ENCODE measurements at places on chromosomes 11 and 22. TPM values are rescaled to one million over a fixed set of nuclear protein-coding genes. Genes with fewer than 3 reads are reported as not detected.

- no peaks in the 10 kb centered on the region for H3K27me3 ChIP-seq
- no peak overlapping the region for H3K4me3 ChIP-seq
- H3K4me1 ChIP-seq: no peaks in the 10 kb centered on the region
Measured at GRCh38 chr22:32957200-32957803, 100.9 kb downstream of the SYN3 start.

GRCh38 chr11:129950101-129951091, 52.2 kb downstream of the PRDM10 start:
- DNase-seq: no peak
- no peak overlapping the region for H3K4me3 ChIP-seq
- peaks cover 19% of the 10 kb centered on the region for H3K36me3 ChIP-seq
- H3K27ac ChIP-seq: peak overlapping the region; percentile 1
- no peaks in the 10 kb centered on the region for H3K27me3 ChIP-seq

- H3K27me3 ChIP-seq: no peaks in the 10 kb centered on the region
- no peaks in the 10 kb centered on the region for H3K36me3 ChIP-seq
- peak; percentile 51 for DNase-seq
- H3K27ac ChIP-seq: no peak overlapping the region
Measured at GRCh38 chr11:94786264-94787126, 18.3 kb downstream of the AMOTL1 start.

GRCh38 chr22:29187831-29188230, 17.9 kb upstream of the EMID1 start:
- no peaks in the 10 kb centered on the region for H3K27me3 ChIP-seq
- H3K4me3 ChIP-seq: no peak overlapping the region
- peaks cover 10% of the 10 kb centered on the region for H3K4me1 ChIP-seq
- no peak overlapping the region for H3K27ac ChIP-seq

The OR51A2 gene
- not detected for total RNA-seq

The WT1 gene
- 0.09 TPM for total RNA-seq

GRCh38 chr11:118223992-118224391, 819 bp downstream of the JAML start:
- H3K27me3 ChIP-seq: peaks cover 6% of the 10 kb centered on the region
- H3K27ac ChIP-seq: no peak overlapping the region
- H3K36me3 ChIP-seq: no peaks in the 10 kb centered on the region
- no peaks in the 10 kb centered on the region for H3K4me1 ChIP-seq
- no peak for DNase-seq

GRCh38 chr11:30478923-30479322, 107.2 kb downstream of the MPPED2 start:
- H3K27me3 ChIP-seq: no peaks in the 10 kb centered on the region
- peaks cover 62% of the 10 kb centered on the region for H3K4me1 ChIP-seq
- H3K27ac ChIP-seq: peak overlapping the region; percentile 46
- no peaks in the 10 kb centered on the region for H3K36me3 ChIP-seq
- DNase-seq: no peak

DNA sequence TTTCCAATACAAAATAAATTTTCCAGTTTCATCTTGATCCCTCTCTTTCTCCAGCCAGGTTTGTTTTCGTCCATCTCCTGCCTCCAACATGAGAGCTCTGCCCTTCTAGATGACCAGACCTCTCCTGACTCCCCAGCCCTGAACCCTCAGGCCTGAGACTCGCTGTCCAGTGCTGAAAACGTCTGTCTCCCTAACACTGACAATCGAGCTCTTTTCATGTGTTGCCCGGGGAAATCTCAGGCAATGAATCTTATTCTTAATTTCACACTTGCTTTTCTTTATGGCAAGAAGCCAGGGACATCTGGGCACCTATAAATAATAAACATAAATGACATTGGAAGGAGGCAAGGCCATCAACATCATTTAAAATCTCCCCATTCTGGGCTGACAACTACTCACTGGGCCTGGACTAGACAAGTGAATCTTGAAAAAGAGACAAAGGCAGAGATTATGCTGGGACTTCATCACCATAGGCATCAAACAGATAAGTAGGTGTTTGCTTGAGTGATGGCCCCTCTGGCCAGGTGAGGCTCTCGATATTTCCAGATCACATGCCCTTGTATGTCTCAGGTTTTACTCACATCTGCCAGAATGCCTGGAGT, 274.5 kb upstream of the B3GAT1 start:
- DNase-seq: no peak
- H3K36me3 ChIP-seq: no peaks in the 10 kb centered on the region
- no peaks in the 10 kb centered on the region for H3K27me3 ChIP-seq
- H3K4me1 ChIP-seq: no peaks in the 10 kb centered on the region

DNA sequence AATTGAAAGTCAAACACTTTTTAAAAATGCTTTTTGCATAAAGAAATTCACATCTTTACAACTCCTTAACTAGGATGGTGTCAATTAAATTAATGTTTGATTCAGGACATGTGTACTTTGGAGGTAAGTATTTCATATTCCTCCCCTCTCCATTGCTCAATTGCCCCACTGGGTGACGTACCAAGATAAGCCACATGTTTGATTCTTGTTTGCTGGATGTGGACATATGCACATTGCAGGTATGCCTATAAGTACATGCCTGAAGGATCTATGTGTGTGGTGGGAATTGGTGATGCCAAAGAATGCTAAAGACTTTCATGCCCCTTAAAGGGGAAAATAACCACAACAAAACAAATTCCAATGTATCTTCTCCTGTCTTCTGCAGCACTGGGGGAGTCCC, 5.8 kb downstream of the CD44 start:
- no peak overlapping the region for H3K4me3 ChIP-seq
- H3K27ac ChIP-seq: no peak overlapping the region
- DNase-seq: no peak
- no peaks in the 10 kb centered on the region for H3K36me3 ChIP-seq

DNA sequence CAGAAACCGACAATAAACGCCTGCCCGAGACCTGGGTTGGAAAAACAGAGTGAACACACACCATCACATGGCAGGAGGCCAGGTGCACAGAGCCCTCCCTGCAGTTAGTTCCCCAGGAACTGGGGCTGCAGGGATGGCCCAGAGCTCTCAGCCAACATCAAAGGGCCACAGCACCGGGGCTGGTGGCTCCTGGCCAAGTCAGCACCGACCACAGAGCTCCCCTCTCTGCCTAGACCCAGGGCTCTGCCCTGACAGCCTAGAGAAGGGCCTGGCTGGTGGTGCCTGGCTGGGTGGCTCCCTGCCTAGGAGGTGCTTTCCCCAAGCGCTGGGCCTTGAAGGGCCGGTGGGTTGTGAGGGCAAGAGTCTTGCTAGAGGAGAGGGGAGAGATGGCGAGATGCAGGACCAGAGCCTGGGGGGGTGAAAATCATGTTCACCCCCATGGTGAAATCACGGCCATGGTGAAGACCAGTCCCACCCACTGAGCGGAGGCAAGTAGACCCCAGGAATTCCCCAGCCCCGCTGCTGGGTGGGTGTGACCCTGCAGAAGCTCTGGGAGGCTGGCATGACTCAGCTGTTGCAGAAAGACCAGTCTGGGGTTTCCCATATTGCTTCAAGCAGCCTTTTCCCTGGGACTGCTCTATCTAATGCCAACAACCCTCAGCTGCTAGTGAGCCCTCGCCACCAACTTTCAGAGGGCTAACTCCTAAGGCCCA, 7.2 kb upstream of the BID start:
- H3K4me1 ChIP-seq: peaks cover 17% of the 10 kb centered on the region
- no peaks in the 10 kb centered on the region for H3K27me3 ChIP-seq
- DNase-seq: no peak
- no peak overlapping the region for H3K4me3 ChIP-seq
- no peak overlapping the region for H3K27ac ChIP-seq
- no peaks in the 10 kb centered on the region for H3K36me3 ChIP-seq

The POU2AF1 gene
- total RNA-seq: 0.27 TPM

DNA sequence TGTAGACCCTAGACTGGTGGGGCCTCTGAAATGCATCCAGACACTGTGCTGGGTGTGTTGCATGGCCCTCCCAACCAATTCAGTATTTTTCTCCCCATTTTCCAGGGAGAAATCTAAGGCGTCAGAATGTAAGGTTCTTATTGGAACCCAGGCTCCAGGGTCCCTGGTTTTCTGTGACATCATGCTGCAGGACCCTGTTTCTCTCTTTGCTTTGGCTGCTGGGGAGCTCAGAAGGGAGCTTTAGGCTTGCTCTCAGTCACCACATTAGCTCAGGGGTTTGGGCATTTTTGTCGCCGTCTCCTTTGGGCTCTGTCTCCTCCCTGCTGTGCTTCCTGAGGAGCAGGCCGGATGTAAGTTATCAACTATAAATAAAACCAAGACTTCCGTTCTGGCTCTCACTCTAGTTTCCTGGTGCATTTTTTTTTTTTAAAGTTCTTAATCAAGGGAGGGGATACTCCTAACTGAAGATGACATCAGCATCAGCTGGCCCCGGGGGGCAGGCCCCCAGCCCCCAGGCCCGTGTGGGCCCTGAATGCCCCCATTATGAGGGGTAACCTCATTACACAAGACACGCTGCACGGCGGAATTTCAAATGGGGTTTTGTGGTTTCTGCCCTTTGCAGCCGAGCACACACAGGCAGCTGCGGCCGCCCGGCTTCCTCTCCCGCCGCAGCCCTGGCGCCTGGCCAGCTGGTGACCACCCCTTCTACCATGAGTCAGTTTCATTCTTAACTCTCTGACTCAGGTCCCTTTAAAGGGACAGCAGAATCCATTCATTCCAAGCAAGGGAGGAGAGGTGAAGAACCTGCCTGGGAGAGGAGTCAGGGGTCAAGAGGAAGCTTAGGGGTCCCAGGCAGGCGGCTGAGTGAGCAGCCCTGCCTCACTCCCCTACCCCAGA, 3.2 kb downstream of the MYEOV start:
- H3K4me1 ChIP-seq: peaks cover 14% of the 10 kb centered on the region
- DNase-seq: no peak
- no peak overlapping the region for H3K4me3 ChIP-seq
- H3K27me3 ChIP-seq: no peaks in the 10 kb centered on the region
- no peak overlapping the region for H3K27ac ChIP-seq
- H3K36me3 ChIP-seq: no peaks in the 10 kb centered on the region

The MPZL3 gene
- total RNA-seq: 2.1 TPM

DNA sequence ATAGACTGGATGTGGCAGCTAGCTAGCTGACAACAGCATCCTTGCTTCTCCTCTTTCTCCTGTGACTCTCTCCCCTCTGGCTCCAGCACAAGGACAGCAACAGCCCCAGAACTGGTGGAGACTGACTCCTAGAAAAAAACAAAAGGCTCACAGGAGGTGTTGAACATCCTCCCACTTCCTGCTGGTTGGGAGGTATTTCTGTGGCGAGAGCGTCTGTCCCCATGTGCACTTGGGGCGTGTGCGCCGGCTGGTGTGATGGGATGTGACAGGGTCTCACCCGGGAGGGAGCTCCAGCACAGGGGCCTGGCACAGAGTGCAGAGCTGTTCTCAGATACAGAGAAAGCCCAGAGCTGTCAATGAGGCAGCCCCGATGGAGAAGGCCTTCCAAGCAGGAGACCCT, 107.2 kb upstream of the E2F8 start:
- H3K27me3 ChIP-seq: peaks cover 69% of the 10 kb centered on the region
- H3K4me3 ChIP-seq: no peak overlapping the region
- H3K36me3 ChIP-seq: no peaks in the 10 kb centered on the region
- DNase-seq: no peak

DNA sequence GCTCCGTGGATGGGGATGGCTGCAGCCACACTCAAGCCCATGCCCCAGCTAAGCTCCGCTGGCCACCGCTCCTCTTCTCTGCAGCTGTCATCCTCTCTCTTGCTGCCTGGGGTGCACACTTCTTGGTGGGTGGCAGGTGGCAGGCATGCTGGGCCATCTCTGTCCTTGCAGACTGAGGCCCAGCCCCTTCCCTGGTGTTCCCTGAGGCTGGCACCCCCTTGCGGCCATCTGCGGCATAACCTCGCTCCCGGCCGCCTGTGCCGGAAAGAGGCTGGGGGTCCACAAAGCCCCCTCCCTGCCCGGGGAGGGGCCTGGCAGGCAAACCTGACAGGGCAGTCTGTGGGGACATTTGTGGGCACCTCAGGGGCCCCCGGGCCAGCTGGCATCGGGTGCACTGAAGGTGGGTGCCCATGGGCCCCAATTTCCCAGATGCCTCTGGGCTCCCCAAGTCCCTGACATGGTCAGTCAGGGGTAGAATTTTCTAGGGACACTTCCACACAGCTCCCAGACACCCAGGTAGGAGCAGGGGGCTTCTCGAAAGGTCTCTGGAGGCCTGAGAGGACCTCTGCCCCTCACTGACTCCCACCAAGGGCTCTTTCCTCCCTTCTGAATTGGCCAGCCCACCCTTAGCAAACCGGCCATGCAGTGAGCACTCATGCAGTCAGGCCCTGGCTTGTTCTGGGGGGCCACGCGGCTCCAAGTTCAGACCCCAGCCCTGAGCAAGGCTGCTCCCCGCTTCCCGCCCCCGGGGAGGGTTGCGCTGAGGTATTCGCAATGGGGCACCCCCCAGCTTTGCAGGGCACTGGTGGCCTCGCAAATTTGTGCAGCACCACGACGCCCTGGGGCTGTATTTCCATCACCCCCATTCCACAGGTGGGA, 23.5 kb upstream of the TH start:
- H3K36me3 ChIP-seq: no peaks in the 10 kb centered on the region
- H3K27me3 ChIP-seq: peaks cover 13% of the 10 kb centered on the region
- no peak overlapping the region for H3K27ac ChIP-seq
- peak; percentile 87 for DNase-seq
- H3K4me3 ChIP-seq: no peak overlapping the region

Data from WTC11 (cell line).